MCF 10A (cell line): ENCODE measurements at places on chromosomes 13 and 19.

- DNase-seq, result no peak
Observed at GRCh38 chr19:12647047-12647446, 19.5 kb downstream of the MAN2B1 start.

DNA sequence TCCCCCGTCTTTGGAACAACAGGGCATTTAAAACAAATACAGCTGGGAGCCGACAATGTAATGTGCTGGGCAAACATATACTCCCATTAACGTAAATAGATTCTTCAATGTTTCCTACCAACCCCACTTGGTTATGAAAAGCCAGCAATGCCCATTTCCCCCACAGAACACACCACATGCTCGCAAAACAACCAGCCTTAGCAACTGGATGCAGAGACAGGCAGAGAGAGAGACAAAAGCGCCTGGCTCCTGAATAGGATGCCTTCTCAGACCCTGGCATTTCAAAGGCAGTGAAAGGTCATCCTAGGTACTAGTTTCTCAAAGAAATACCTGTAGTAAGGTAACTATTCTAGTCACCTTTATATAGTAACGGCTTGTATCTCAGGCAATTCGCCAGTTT, 462.9 kb downstream of the ITGBL1 start:
- no peak for DNase-seq

- DNase-seq, result no peak
Observed at GRCh38 chr19:57443121-57443696, 8.1 kb downstream of the ZNF749 start.

DNA sequence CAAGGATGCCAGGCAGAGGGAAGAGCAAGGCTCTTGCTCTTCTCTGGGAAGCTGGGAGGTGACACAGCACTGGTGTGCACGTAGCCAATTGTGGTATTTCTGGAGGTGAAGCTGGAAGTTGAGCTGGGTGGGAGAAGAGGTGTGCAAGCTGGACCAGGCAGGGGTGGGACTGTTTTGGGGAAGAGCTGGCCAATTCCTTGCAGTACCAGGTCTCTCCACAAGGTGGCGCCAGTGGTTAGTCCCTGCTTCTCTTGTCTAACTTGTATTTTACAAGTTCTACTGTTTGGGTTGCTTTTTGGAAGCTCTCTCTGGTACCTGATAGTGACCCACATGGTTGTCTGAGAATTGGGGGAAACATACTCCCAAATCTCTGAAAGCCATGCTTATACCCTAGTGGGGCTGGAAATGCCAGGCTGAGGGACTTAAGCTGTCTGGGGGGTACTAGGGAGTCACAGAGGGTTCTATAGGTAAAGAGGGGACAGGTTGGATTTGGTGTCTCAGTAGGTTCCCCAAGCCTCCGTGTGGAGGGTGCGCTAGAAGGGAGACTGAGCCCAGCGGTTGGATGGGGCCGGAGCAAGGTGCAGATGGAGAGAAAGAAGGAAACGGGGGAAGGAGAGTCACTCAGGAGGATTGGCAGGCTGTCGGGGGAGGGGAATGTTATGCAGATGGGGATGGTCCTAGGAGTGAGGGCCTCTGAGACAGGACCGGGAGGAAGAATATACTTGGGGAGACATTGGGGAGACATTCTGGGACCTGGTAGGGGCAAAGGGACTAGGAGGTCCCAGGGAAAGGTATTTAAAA, 3.0 kb downstream of the HPN start:
- peak; percentile 77 for DNase-seq

- DNase-seq, result peak; percentile 43
Observed at GRCh38 chr13:51479199-51479523, 26.3 kb upstream of the INTS6 start.

DNA sequence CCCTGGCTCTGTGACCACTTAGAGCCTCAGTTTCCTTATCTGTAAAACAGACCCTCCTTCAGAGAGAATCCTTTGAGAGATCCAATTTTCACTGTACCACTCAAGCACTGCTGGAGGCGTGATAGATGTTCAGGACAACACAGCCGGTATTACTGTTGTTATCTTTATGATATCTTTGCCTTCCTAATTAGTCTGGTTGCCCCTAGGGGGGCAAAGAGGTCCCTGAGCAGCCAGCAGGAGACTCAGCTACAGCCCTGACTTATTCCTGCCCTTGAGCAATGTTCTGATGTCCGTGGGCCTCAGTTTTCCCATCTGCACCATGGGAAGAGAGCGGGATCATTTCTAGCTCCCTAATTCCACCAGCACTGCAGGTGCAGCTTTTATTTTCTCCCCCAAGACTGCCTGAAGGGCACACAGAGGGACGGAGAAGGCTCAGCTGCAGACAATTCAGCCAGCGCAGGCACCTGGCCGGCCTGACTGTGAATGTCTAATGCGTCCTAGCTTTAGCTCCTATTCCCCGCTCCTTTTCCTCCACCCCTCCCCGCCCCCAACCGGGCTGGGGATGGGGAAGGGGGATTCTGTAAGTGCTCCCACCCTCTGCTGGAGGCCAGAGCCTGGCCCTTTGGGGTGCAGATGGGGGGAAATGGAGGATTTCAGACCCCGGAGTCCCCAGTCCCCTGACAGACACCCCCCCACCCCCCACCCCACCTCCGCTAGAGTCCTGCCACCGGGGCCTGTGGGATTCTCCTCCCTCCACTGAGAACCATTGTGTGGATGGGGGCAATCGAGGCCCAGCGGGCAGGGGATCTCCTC, 16.2 kb downstream of the TLE5 start:
- no peak for DNase-seq

DNA sequence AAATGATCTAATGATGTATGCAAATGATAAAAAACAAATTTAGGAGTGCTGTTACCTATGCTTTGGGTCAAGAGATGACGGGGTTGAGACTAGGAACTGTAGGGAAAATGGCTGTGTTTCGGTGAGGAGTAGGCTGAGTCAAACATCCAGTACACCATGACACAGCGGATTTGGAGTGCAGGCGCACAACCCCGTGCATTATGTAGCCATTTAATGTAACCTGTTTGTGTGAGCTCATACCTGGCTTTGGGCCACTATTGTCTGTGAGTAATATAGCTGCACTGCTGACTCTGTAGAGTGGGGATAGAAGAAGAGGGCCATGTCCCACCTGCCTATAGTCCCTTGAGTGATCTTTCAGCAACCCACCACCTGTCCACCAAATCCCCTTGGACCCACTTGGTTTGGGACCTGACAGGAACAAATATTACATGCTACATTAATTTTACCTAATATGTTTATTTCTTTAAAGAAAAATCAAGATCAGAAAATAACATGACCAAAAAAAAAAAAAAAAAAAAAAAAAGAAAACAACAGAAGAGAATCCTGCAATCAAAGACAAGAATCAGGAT, 95.5 kb upstream of the KLHL1 start:
- peak; percentile 66 for DNase-seq

DNA sequence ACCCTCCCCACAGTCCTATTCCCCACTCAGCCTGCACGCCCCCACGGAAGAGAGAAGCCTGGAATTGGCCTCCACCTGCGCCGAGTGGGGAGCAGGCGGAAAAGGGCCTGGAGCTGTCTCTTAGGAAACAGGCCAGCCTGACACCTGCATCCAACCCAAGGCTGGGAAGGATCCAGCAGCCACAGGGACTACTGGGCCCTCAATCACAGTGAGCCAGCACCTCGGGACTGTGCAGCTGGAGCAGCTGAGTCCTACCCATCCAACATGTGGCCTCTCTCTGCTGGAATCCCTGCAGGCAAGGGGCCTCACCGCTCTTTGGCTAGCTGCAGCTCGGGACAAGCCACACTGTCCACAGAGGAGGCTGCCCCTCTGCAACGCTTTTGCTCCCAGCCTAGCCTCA, 8.3 kb upstream of the EPHX3 start:
- DNase-seq, result no peak

DNA sequence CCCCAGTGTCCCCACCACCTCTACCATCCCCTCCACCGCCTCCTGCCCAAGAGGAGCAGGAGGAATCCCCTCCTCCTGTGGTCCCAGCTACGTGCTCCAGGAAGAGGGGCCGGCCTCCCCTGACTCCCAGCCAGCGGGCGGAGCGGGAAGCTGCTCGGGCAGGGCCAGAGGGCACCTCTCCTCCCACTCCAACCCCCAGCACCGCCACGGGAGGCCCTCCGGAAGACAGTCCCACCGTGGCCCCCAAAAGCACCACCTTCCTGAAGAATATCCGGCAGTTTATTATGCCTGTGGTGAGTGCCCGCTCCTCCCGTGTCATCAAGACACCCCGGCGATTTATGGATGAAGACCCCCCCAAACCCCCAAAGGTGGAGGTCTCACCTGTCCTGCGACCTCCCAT, 2.8 kb downstream of the KMT2B start:
- no peak for DNase-seq

- DNase-seq, result no peak
Observed at GRCh38 chr13:66225072-66225471, 1005.1 kb downstream of the PCDH9 start.

GRCh38 chr19:32543115-32543900, 37.7 kb upstream of the PDCD5 start:
- peak; percentile 83 for DNase-seq

GRCh38 chr13:37123337-37123736, 17.9 kb upstream of the CSNK1A1L start:
- DNase-seq, result no peak

DNA sequence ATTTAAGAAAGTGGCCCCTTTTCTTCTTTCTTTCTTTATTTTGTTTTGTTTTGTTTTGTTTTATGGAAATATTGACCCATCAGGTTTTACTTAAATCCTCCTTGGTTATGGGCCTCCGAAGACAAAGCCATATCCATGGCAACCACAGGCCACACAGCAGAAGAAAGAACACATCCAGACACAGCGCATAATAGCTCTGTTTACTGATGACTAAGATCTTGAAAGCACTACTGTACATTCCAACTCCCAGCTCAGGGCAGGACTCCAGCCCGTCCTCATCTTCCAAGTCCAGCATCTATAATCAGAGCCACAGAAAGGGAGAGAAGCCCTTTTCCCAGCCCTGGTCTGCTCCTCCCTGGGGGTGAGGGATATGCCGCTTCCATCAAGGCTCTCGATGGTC, 84.3 kb downstream of the NUFIP1 start:
- DNase-seq, result peak; percentile 38

GRCh38 chr13:40666933-40667621, 636 bp upstream of the FOXO1 start:
- peak; percentile 59 for DNase-seq

DNA sequence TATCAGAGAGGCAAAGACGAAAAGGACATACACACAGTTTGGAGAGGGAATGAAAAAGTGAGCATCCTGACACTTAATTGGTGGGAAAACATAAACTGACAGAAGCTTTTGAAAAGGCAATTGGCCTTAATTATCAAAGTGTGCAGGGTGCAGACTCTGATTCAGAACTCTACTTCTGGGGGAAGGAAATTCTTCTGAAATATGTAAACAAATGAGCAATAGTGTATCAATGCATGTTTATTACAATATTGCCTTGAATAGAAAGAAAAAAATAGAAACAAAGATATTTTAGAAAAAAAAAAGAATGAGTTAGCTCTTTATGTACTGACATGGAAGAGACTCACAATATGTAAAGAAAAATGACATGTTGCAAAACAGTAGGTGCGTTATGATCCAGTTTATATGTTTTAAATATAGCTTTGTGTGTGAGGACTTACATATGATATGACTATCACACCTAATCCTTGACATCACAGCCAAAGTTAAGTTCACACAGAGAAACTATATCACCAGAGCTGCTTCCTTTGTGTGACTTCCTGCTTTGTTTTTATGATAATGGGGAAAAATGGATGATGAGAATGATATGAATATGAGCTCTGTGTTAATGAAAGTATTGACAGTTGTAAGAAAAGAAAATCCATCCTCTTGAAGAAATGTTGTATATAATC, 182.4 kb downstream of the KCTD12 start:
- no peak for DNase-seq

- no peak for DNase-seq
Observed at GRCh38 chr13:19591864-19592263, 30.5 kb upstream of the TPTE2 start.

DNA sequence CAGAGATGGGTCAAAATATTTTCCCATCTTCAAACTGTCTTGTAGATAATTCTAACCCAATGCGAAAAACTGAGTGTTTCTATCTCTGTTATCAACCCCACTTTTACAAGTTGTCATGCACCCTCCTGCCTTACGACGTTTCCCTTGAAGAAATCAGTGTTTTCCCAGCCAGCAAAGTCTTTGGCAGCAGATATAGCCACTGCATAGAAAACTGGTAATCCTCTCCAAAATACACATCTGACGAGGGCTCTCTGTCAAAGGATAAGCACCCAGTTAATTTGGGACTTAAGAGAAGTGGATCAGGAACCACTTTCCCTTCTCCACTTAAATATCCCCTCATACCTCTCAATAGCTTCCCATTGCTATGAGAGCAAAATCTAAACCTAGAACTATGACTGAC, 351.9 kb upstream of the MIR17HG start:
- no peak for DNase-seq

DNA sequence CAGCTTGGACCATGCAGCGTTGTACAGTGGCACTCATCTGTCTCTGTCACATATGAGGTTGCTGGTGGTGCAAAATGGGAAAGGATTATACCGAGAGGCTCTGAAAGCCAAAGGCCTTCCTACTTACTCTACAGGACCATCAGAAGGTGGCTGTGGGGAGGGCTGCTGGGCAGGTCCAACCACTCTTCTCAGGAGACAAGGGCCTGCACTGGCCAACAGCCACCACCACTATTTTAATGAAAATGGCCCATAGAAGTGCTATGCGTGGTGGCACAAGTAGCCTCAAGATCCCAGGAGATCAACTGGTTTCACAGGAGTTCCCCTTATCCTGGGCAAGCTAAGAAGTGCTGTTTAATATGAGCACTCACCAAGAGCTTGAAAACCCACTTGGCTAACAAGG, 52.3 kb downstream of the MRPL57 start:
- DNase-seq, result no peak

GRCh38 chr13:35139591-35139990, 197.5 kb downstream of the NBEA start:
- peak; percentile 23 for DNase-seq

- DNase-seq, result no peak
Observed at GRCh38 chr19:8698433-8699063, at the start of gene ACTL9. Gene ACTL9 (minus strand): TSS chr19:8698795. CDS start chr19:8698701, 94 bp downstream.

GRCh38 chr19:3389876-3390371, 23.5 kb downstream of the NFIC start:
- DNase-seq, result peak; percentile 82

DNA sequence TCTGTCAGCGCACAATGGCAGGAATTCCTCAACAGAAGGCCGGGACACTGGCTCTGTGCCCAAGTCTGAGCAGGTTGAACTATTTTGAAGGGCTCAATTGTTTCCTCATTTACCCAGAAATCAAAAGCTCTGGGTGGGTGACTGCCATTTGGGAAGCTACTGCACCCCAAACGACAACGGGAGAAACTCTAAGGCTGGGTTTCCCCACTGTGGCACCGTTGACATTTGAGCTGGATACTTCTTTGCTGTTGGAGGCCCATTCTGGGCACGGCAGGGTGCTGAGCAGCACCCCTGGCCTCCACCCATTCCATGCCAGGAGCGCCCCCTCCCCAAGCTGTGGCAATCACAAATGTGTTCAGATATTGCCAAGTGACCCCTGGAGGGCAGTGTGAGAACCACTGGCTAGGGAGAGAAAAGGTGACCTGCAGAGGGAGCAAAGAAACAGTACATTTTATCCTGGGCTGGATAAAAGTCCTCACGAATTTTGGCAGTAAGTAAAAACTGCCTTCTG, 62.5 kb downstream of the RFX2 start:
- peak; percentile 55 for DNase-seq

GRCh38 chr13:78593652-78594455, 9.5 kb downstream of the POU4F1 start:
- DNase-seq, result no peak
